Glomerular endothelial cell (primary cell): ENCODE measurements at places on chromosomes 5 and 9. TPM values are rescaled to one million over a fixed set of nuclear protein-coding genes. Genes with fewer than 3 reads are reported as not detected.

HINT1 gene
- total RNA-seq, result 185 and 219 TPM in 2 replicates

PDLIM7 gene
- 341 and 346 TPM in 2 replicates for total RNA-seq

FAM81B gene
- total RNA-seq, result 0.47 and 0.97 TPM in 2 replicates

LRRC19 gene
- not detected in 2 replicates for total RNA-seq

ARID3C gene
- total RNA-seq, result 0.29 TPM in 1 of 2 replicates, not detected in the other
